Endothelial cell of umbilical vein (primary cell): ENCODE measurements at places on chromosomes 2 and 18. TPM values are rescaled to one million over a fixed set of nuclear protein-coding genes. Genes with fewer than 3 reads are reported as not detected.

The IL18RAP gene
- not detected in 2 replicates for total RNA-seq

The PROKR1 gene
- not detected in 2 replicates for total RNA-seq

The CPO gene
- not detected in 2 replicates for total RNA-seq

The TNFAIP6 gene
- not detected in 2 replicates for total RNA-seq

The GTF2A1L gene
- total RNA-seq = not detected in 2 replicates

The GKN2 gene
- not detected in 2 replicates for total RNA-seq
